ENCODE measurements at places on chromosomes 2 and 18.

DNA sequence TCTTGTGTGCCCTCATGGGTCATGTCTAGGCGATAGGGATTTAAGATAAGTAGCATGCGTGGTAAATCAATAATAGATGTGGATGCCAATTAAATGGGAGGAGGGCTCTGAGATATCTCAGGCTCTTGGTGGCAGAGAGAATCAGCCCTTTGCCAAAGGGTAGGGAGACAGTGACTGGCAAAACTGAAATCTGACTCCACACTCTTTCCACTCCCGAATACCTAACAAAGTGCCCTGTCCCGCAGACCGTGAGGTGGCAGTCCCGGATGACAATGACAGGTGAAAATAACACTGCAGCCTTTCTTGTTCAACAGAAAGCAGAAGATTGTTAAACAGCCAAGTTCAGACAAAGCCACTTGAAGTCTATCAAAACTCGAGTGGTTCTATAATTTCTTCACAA lies 47.0 kb downstream of the C2orf76 start:
- no peak for DNase-seq

DNA sequence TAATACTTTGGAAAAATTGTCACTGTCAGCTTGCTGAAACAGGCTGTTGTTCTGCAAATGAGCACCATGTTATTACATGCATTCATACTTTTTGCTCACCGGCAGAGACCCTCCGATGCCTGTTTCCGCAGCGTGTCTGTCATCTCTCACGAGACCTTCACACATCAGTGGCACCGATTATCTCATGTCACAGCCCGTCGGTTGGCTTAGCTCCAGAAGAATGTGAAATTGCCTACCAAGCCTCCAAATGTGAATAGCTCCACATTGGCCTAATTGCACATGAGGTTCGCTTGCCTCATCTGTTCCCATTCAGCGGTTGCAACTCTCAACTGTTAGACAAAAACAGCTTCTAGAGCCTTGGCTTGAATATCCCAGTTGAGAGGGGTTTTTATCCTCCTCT lies 233.0 kb downstream of the ACTR3 start:
- DNase-seq = no peak

DNA sequence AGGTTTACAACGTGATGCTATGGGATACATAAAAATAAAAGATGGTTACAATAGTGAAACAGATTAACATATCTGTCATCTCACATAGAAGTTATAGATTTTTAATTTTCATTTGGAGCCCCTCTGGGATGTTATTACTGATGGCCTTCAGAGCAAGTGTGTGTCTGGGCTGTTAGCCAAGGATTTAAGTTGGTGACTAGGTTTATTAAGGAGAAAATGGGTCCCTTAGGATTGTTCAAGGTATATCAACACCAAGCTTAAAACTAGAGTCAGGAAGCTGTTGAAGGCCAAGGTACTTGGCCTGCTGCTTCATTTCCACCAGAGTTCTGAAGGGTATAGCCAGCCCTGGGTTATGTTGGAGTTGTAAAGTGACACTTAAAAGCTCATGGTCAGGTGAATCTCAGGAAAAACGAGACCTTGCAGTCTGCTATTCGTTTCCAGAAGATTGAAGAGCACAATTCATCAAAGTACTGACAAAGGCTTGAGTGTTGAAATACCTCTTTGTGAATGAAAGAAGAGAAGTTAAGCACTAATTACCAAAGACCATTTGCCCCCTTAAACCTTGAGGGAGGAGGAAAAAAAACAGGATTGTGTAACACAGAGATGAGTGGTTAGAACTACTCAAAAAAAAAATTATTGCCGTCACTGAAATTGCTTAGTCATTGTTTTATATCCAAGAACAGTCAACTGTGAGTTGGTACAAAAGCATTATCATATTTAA lies 48.4 kb downstream of the MAP2 start:
- DNase-seq = no peak

DNA sequence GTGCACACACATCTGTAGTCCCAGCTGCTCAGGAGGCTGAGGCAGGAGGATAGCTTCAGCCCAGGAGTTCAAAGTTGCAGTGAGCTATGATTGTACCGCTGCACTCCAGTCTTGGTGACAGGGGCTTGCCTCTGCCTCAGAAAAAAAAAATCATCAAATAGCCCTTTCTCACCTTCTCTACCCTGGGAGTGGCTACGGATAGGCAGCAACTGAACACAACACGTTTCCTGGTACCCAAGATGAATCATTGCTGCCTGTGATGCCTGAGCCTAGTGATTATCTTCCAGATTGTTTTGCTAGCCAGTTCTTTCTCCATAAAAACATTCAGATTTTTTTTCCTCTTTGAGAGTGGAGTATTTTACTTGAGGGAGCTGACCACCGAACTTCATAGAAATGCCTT lies 13.5 kb downstream of the INPP4A start:
- no peak for DNase-seq

DNA sequence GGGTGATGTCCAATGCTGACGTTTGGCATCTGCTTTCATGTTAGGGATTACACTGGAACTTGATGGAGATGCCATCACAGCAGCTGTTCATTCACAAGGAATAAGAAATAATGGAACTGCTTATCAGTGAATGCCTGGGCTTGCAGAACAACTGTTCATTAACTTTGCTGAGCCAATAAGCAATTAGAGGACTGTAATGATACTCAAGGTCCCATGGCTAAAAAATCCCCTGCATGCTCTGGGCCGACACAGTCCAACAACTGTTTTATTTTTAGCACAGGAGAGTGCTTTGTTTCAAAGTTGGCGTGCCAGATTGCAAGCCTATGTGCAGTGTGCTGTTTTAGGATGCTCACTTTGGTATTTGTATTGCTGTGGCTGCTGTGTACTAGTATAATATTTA lies 408.0 kb upstream of the RGPD4 start:
- no peak for DNase-seq

DNA sequence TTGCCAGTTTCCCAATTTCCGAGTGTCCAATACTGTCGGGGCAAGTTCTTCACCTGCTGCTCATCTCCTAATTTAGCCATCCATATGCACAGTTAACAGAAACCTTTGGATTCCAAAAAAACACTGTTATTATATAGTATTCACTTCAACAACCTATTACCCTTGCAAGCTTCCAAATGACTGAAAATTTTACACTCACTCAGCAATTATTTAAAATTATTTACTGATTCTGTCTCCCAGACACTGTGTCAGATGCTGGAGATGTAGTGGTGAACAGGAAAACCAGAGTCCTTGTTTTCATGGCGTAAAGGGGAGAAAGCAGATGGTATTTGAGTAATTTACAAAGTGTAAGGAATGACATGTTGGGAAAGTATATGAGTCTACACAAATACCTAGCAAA lies 53.7 kb upstream of the BMPR2 start:
- DNase-seq = no peak

GRCh38 chr2:203873461-203873860 lies 5.9 kb downstream of the CTLA4 start:
- no peak for DNase-seq

DNA sequence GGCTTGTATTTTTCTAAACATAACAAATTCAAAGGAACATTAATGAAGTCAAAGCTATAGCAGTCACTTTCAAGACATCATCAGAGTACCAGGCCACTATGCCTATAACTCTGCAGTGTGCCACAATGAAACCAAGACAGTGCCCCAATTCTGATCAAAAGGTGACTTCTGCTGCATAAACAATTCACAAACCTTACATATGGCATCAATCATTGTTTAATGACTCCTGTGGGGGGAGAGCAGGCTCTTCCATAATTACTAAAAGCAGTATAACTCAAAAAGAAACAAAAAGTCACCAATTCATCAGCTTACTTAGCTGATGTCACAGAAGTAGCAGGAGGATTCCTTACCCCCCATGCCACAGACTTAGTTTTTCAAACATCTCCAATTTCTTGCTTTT lies 15.5 kb downstream of the LPIN2 start:
- DNase-seq = no peak

- DNase-seq = no peak
Observed at GRCh38 chr2:219919506-219919905, 292.1 kb downstream of the SLC4A3 start.

DNA sequence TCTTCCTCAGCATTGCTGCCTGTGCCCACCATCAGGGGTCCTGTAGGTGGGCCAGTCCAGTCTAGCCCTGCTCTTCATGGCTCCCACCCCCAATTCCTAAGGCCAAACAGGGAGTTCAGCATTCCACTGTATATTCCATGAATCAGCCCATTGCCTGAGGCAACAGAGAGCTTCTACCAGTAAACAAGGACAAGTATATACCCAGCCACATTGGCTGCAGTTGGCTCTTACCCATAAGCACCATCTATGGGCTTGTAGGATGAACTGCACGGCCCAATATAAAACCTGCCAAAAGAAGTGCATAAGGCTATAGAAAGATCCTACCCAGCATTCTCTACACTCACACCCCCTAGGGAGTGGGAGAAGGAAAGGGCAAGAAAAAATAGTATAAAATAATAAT lies 95.1 kb upstream of the SALL3 start:
- DNase-seq = no peak

GRCh38 chr2:173982918-173983317 lies 17.7 kb upstream of the SP3 start:
- no peak for DNase-seq

DNA sequence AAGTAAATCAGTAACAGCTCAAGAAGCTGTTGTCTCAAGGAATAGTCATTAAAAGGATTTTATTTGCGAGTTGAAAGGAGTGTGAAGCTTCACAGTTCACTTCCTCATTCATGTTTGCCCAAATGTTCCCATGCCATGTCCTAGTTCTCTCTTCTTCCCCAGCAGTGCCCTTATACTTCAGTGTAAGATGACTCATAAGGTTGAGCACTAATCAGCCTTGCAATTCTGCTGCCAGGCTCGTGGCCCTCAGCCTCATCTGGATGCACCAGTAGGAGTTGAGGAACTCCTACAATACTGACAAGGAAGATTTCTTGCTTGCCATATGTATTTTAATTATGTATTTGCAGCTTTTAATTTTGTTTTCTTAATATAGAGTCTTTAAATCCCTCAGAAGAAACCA lies 1980.4 kb downstream of the SUCLG1 start:
- no peak for DNase-seq

GRCh38 chr2:221518935-221519625 lies 53.0 kb downstream of the EPHA4 start:
- no peak for DNase-seq

DNA sequence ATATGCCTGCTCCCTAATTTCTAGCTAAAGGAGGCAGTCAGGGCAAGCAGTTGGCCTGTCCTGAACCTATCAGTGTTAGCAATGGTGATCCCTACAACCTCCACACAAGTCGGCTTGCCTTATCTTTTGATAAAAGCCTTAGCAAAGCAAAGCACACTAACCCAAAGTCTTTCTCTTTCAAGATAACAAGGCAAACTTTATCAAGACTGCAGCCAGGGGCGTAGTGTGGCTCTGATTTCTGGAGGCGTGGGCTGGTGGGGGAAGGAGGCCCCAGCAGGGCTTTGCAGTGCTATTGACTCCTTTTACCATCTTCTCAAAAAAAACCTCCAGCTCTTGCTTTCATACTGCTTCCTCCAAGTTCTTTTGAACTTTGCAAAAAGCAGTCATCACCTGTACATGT lies 40.2 kb upstream of the LAMA1 start:
- no peak for DNase-seq

DNA sequence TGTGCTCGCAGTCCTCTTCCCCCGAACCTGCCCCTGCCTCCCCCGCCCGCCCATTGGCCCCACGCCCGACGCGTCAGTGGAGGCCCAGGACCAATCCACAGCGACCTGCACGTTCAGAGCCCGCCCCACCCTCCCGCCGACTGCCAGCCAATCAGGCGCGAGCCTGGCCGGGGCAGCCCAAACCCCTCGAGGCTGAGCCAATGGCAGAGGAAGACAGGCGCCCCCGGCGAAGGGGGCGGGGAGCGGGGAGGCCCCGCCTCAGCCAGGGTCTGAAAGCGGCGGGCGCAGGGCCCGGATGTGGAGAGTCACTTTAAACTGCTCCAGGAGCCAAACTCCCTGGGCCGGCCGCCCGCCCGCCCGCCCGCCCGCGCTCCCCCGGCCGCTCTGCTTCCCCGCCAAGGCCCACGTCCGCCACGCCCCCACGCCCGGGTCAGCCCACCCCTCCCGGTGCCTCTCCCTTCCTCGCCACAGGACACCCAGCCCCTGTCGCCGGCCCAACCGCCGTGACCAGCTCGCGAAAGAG lies 520 bp downstream of the SAP130 start:
- DNase-seq = peak; percentile 94

DNA sequence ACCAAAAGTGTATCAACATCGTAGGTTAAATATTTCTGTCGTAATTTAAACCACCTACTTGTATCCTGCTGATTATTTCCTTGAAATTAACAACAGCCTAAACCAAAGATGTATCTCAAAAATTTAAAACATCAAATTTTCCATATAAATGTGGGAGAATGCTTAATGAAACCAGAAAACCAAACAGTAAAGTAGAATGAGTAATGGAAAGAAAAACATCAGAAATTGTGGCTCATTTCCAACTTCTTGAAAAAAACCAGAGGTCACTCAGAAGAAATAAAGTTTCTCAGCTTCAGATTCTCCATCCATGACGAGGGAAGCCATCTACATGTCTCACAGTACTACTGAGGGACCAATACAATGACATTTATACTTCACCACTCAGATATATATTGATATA lies 296.5 kb downstream of the NOL4 start:
- no peak for DNase-seq

- no peak for DNase-seq
Observed at GRCh38 chr18:289026-289425, 21.2 kb upstream of the THOC1 start.

DNA sequence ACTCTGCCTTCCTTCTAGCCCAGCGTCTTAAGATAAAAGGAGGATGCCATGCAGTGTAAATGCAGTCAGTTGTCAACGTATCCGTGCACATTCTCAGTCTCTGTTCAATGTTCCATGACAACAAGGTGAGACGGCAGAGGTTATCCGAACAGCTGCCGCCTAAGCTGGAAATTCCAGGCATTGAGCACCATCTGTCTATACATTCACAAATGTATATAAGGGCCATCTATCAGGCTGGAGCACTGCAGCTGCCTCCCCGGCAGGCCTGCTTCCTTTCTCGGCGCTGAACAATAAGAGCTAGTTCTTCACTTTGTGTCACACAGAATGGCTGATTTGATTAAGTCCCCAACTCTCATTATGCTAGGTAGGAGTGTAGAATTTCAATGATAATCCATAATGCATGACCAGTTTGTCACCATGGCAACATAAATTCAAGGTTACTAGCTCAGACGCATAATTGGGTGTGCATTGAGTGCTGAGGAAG lies 282.2 kb upstream of the SOX11 start:
- DNase-seq = no peak

GRCh38 chr2:190996338-190996946 lies 17.5 kb downstream of the STAT1 start:
- DNase-seq = no peak
